Neural crest cell (in vitro differentiated cells): ENCODE measurements at places on chromosomes 5 and 9.

- no peak for DNase-seq
These were observed 537.2 kb upstream of the TLE4 start for GRCh38 chr9:79034583-79034982.

DNA sequence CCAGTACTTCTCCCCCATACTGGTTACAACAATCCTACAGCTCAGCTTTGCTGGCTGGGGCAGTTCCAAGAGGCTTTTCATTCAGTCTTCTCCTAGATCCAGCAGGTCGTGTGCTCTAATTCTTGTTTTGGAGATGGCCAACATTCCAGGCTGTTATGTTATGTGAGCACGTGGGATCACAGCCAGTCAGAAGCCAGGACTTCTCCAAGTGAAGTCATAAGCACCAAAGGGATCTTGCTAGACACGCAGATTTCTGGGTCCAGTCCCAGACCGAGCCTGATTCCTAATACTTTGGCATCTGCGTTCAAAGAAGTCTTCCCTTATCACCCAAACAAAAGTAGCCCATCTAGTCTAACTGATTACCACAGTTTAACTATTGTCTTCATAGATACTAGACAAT is 1.4 kb upstream of the LARP1 start:
- no peak for DNase-seq

GRCh38 chr5:157347301-157348048 is 81.6 kb downstream of the CYFIP2 start:
- no peak for DNase-seq

GRCh38 chr9:137456061-137456863 is 2.9 kb downstream of the NSMF start:
- no peak for DNase-seq

GRCh38 chr5:82924226-82925060 is 152.8 kb downstream of the TMEM167A start:
- no peak for DNase-seq

GRCh38 chr5:6243706-6244338 is 134.5 kb downstream of the MED10 start:
- no peak for DNase-seq

DNA sequence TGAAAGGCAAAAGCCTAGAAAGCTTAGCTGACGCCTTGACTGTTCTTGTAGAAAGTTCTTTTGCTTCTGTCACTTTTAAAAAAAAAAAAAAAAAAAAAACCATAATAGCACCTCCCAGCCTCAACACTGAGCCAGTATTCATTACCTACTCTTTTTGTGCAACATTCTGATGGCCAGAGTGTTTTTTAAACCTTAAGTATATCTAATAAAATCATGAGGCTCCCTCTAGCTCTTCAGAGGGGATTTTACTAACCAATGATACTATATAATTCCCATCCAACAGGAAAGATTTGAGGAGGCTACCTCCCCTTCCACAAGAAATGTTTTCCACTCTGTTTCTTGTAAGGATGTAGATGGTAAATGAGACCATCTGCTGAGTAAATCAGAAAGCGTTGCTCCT is 3.9 kb downstream of the BNC2 start:
- no peak for DNase-seq

- no peak for DNase-seq
These were observed 187.1 kb downstream of the ELAVL2 start for GRCh38 chr9:23638837-23639426.

DNA sequence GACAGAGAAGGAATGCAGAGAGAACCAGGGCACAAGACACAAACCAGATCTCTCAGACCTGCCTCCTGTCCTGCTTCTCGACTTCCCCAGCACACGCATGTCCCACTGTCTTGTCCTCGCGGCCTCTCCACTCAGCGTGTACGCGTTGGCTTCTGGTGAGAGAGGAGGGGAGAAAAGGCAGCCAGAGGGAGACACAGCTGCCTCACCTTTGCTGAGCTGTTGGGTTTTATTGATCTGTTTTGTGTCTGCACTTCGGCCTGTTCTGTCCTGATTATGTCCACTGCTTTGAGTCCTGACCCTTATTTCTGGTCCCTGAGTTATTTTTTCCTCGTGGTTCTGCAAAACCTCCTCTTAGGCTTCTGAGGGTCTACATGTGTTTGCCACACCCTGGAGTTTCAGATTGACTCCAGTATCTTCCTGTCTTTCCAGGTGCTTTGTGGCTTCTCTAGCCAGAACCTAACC is 87.5 kb upstream of the AGXT2 start:
- no peak for DNase-seq

- no peak for DNase-seq
These were observed 7.7 kb upstream of the GCNT4 start for GRCh38 chr5:75059912-75060545.

DNA sequence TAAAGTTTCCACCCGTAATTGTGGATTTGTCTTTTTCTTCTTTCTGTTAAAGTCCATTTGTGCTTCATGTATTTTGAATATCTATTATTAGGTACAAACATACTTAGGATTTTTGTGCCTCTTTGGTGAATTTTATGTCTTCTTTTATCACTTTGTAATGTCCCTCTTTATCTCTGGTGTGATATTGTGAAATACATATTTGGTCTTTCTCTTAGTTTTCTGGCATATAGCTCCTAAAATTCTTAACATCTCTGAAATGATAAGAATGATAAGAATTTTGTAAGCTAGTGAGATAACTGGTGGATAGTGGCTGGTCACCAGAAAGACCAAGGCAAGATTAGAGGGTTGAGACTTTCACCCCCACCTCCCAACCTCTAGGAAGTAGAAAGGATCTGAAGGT is 111.1 kb downstream of the KCTD16 start:
- DNase-seq: no peak

DNA sequence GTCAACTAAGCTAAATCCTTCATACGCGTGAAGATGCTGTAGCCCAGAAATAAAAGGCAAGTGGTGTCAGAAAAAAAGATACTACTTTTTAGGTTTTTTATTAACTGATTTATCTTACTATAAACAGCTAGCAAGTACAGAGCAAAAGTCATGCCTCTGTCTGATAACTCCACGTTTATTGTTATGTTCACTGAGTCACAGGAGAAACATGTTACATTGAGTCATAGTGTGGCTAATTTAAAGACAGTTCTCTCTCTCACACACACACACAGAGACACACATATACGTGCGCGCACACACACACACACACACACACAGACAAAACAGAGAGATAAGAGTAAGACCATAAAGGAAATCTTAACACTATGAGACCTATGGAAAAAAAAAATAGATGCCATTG is 770.0 kb upstream of the CDH10 start:
- DNase-seq: no peak

DNA sequence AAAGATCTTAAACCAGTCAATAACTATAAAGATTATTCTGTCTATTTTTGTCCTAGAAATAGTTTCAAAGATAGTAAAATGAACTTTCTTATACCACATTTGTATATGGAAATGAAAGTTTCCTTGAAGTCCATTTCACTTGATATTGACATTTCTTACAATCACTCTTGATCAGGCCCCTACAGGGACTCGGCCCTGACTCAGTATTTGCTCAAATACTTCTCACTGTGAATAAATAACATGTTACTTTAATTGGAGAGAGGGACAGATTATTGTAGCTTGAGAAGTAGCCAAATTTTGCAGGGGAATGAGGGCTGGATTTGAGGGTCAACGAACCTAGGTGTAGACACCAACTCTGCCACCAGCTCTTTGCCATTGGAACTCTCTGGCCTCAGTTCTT is 25.6 kb upstream of the SMARCA2 start:
- DNase-seq: no peak
